Adipocyte (in vitro differentiated cells): ENCODE measurements at places on chromosomes 6 and 20.
A peak's percentile ranks its signal among the peaks of the same experiment; 100 is the strongest.

DNA sequence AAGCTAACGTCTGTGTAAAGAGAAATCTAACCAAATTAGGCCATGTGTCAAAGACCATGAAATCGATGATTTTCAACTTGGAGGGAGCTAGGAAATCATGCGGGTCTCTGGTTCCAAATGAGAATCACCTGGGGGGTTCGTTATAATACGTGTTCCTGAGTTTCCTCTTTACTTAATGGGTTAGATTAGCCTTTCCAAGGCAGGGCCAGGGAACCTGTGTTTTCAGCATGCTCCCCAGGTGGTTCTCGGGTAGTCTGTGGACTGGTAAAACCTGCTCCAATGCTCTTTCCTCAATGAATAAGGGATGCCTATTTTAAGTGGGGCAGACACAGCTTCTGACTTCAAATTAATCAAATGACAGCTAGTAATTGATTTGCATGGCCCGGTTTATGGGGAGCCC lies 965 bp upstream of the HLA-DOA start:
- DNase-seq: no peak

DNA sequence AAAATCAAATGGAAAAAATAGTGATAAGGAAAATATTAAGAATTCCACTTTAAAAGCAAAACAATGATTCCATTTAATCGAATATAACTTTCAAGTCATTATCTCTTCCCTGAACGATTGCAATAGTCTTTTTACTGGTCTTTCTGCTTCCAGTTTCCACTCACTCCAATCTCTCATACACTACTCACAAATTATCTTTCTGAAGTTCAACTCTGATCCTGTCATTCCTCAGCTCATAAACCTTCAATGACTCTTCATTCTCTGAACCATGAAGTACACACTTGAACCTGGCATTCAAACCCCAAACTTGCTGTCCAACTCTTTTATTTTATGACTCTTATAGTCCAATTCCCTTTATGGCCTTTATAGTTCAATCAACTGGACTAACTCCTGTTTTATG lies 304.1 kb upstream of the TCF21 start:
- no peak for DNase-seq

- DNase-seq: no peak
Measured at GRCh38 chr6:156150391-156150790, 626.8 kb upstream of the ARID1B start.

DNA sequence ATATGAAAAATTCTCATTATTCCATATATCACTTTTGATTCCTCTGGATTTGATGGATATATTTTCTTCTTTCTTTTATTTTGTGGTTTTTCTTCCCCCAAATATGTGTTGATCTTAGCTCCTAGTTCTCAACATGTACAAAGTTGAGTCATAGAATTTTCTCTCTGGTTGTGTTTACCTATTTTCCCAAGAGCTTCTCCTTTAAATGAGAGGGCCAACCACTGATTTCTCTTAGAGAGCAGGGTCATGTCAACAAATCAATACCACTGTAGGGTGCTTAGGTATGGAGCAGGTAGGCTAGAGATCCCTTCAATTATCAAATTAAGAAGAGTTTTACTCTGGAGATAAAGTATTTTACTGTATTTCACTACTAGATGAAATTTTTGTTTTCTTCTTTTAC lies 145.7 kb downstream of the BMP5 start:
- peak; percentile 8 for DNase-seq

GRCh38 chr6:156980948-156981347 lies 203.8 kb downstream of the ARID1B start:
- no peak for DNase-seq

GRCh38 chr20:17644451-17644850 lies 37.6 kb downstream of the RRBP1 start:
- DNase-seq: no peak

DNA sequence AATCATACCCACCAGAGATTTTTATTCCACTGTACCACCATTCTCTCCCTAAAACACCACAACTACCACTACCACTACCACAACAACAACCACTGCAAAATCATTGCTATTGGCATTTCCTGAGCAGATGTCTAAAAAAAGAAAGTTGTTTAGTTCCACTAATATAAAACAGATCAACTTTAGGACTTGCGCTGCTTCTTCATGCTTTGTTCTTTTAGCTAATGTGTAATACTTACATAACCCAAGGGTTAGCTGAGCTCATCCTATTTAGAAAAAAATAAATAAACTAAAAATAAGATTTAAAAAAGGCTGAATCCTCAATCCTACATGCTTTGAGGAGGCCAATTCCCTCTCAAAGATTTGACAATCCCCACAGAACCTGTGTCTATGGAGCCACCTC lies 11.4 kb downstream of the IYD start:
- peak; percentile 46 for DNase-seq

- peak; percentile 92 for DNase-seq
Measured at GRCh38 chr20:10924644-10925201, 250.9 kb upstream of the JAG1 start.

GRCh38 chr20:54717983-54718382 lies 242.6 kb downstream of the DOK5 start:
- DNase-seq: peak; percentile 4

DNA sequence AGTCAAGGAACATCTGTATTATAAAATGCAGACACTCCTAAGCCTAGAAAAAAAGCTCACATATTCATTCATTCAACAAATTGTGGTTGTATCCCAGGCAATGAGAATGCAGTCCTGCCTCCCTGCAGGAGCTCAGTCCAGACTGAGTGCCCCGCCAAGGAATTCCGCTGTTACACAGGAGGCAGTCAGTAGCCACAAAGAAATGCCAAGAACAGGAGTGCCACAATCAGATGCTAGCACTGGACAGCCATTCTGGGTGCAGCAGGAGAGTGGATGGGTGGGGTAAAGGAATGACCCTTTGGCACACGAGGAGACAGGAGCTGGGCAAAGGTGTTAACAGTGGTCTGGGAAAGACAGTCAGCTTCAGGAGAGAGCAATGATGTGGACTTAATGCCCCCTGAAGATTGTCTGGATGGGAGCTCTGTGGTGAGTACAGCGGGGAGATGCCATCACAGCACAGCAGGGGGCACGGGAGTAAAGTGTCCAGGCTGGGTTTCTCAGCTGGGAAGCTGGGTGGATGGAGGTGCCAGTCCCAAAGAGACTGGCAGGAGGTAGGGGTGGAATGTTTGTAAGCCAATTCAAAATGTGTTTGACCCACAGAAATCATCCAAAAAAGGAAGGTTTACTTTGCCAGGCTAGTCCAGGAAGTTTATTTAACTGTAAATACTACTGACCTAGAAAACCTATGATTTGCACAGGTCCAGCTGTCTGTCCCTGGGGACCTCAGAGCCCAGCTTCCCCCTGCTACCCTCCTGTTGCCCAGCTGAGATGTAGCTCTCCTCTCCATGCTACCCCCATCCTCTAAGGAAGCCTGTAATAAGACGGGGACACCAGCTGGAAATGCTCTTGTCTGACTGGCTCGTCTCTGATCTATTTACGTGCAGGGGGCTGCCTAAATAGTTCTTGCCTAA lies 84.1 kb downstream of the SLC23A2 start:
- DNase-seq: peak; percentile 44

DNA sequence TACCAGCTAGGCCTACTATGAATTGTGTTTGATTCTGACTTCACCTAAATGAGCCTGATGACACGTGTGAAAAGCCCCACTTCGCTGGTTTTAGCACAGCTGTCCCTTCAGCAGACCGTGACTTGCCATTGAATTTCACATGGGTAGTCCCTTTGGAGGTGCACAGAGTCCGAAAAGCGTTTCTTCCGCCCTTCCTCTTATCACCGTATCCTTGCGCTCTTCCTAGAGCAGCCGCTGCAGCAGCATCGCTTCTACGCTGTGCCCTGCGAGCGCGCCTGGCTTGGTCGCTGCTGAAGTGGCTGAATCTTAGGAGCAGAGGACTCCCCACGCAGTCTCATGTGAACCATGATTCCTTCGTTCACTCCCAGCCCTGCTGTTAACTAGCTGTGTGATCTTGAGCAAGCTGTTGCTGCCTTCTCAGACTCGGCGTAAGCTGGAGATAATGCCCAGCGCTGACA lies 127.0 kb downstream of the PACRG start:
- no peak for DNase-seq

DNA sequence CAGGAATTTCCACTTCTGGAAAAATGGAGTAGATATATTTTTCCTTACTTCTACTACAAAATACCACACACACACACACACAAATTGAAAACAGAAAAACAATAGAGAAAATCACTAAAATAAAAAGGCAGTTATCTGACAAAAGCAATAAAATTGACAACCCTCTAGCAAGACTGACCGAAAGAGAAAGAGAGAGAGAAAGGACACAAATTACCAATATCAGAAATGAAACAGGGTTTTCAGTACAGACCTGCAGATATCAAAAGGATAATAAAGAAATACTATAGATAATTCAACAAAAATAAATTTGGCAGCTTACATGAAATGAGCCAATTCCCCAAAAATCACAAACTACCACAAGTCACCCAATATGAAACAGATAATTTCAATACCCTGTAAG lies 104.7 kb downstream of the OPRM1 start:
- DNase-seq: no peak

DNA sequence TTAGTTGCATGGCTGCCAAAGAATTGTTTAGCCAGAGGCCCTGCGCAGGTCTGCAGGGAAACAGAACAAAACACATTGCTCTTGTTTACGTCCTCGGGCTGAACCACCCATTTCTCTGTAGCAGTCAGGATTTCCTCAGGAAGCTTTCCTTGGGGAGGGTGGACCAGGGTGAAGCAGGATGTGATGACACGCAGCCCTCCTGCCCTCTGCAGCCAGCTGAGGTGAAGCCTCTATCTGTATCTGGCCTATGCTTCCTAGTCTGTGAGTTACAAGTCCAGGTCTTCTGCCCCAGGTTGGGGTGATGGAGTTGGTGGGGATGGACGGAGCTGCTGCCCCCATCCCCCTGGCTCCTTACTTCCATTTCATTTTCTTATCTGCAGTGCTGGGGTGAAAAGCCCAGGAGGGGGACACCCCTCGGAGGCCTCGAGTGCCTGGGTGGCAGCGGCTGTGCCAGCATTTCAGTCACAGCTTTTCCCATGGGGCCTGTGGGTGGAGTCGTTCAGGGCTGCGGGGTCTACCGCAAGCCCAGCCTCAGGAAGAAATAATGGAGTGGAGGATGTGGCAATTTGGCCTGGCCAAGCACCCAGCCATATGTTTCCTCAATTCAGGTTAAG lies 24.9 kb downstream of the SASH1 start:
- peak; percentile 8 for DNase-seq

DNA sequence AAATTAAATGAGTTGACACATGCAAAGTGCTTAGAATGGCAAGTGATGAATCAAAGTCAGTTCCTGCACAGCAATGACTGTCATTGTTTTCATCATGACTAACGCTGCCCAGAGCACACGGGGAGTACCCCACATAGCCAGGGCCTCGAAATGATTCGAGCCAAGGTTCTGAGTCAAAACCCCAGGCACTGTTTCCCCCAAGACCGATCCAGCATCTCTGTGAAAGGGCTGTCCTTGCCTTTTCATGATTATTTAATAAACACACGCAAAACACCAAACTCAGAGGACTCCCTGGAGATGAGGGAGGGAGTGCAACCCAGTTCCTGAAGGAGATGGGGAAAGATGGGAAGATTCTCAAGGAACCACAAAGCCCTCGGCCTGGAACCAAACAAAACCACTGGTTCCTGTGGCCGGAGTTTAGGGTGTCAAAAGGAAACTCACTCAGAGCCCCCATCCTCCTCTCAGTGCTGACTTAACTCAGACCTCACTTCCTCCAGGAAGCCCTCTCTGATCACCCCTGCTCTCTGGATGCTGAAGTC lies 3.8 kb downstream of the PREX1 start:
- DNase-seq: peak; percentile 45

DNA sequence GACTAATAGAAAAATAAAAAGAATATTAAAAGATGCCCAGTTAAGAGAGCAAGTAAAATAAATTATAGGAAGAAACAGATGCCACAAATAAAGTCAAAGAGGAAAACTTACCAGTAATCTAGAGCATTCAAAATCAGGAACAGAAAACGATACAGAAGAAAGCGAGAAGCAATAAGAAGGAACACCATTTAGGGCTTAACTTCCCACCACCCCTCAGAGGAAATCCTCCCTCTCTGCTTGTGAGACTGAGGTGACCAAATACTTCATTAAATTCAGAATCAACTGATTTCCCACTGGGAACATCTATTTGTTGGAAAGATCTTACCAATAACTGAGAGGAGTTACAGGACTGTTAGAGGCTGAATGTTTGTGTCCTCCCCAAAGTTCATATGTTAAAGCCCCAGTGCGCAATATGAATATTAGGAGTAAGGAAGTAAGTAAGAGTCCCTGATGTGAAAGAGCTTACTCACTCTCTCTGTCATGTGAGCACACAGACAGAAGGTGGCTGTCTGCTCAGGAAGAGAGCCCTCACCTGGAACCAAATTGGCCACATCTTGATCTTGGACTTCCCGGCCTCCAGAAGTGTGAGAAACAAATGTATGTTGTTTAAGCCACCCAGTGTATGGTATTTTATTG lies 19.5 kb downstream of the KATNA1 start:
- DNase-seq: no peak

- DNase-seq: peak; percentile 22
Measured at GRCh38 chr6:134529921-134530320, 212.0 kb upstream of the SGK1 start.

DNA sequence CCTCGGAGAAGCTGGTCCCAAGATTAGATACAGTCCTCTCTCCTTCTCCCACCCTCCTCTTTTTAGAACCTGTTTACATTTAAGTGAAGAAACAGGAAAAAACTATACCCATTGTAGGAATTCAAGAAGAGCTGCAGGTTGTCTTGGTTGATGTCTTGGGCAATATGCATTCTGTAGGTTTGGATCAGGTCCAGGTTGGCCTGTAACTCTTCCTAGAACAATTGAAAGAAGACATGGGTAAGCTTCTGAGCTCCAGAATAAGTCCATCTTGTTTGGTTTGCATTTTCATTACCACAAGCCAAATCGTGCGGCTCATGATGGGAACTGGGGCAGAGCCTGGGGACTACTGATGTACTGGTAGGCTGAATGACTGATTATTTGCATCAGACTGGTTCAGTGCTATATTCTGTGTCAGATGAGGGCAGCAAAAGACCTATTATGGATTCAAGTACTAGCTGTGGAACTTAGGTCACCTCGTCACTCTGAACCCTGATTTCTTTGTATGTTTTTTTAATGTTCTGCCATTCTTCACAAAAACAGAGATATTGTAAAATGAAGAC lies 20.3 kb upstream of the SLA2 start:
- peak; percentile 18 for DNase-seq

DNA sequence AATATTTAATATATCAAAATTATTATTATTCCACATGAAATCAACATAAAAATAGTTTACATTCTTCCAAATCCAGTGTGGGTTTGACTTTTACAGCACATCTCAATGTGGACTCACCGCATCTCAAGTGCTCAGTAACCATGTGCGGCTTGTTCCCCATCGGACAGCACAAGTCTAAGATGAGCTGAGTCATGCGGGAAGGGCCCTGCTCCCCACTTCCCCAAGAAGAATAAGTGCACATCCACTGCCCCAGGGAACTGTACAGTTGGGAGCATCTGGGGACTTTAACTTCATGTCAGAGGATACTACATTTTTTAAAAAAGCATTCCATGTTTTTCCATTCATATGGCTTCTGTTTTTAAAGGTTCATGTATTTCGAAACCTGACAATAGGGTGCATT lies 325.6 kb downstream of the BTBD3 start:
- no peak for DNase-seq
